IPS-NIHi11 (cell line): ENCODE measurements at places on chromosomes 2 and 18.

DNA sequence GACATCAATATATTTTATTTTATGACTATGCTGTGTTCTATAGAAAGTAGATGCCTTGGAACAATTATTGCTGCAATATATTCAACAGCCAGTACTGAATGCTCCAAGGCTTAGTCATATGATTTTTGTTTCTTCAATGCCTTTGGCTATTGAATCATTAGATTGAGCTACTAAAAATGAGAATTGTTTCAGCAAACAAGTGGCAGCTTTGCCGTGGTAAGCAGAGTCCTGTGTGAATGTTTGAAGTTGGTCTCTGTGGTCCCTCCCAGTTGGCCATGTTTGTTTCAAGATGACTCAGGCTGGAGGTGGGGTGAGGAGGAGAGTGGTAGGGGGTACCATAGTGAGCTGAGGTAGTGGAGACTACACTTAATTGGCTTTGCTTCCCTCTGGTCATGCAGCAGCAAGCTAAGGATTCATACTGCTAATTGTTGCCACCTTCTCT lies 198.6 kb upstream of the EPAS1 start:
- DNase-seq: no peak

GRCh38 chr2:28199995-28200679 lies 192.5 kb upstream of the FOSL2 start:
- no peak for DNase-seq

- no peak for DNase-seq
These were observed 259.4 kb downstream of the GBX2 start for GRCh38 chr2:235908826-235909225.

- DNase-seq: no peak
These were observed 388.2 kb downstream of the MTX2 start for GRCh38 chr2:176657393-176657792.

GRCh38 chr18:57523171-57523956 lies 63.1 kb downstream of the FECH start:
- no peak for DNase-seq

GRCh38 chr2:118642501-118642900 lies 204.9 kb downstream of the EN1 start:
- no peak for DNase-seq
